ENCODE measurements at places on chromosomes 6 and 20. TPM values are rescaled to one million over a fixed set of nuclear protein-coding genes. Genes with fewer than 3 reads are reported as not detected.

DNA sequence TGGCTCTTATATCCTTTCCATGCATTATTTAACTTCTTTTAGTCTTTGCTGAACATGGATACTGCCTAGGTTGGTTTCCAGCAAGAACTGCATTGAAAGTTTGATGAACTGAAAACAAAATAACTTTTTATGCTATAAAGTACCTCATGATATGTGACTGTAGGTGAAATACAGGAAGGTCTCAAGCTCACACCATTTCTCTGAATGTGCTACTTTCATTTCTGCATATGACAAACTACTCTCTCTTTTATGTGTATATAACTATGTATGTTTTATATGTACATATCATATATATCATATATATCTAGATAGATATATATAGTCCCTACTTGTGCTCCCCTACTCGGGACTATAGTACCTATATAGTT lies 65.9 kb downstream of the AIG1 start:
- no peak for DNase-seq

DNA sequence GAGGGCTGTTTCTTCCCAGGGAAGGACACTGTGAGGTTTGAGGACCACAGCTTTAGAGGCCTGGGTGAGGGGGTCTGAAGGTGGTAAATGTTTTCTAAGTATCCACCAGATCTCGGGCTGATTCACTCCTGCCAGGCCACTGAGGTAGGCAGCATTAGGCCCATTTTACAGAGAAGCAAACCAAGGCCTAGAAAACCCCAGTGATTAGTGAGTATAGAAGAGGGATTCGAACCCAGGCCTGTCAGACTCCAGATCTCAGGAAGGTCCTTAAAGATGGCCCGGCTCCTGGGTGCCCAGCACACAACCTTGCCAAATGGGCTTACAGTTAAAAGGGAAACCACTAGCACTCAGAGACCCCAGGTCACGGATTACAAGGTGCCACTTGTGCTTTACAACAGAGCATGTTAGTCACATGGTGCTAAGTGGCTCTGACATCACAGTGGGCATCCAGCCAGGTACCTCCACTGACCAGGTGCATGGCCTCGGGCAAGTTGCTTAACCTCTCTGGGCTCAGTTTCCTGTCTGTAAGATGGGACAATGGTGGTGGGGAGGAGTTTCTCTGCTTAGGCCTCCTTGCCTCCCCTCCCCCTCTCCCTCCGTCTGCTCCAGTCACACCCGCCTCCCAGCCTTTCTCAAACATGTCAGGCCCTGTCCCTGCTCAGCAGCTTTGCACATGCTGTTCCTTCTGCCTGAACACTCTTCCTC lies 18.8 kb upstream of the SIRPA start:
- no peak for DNase-seq

DNA sequence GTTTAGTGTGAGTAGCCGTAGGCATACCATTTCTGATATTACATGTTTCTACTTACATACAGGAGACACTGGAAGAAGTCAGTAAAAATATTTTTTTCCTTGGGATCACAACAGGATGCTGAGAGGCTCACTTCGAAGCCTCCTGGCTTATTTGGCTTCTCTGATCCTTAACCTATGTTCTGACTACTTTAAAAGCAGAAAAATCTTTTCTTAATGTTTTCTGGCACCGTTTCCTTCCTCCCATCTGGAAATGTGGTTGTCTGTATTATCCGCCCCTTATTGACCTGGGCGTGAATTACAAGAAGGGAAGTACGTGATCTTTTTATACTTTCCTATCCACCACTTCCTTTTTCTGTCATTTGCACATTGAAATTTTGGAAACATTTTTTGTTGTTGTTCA lies 379.6 kb downstream of the COL12A1 start:
- no peak for DNase-seq

CST1 gene
- not detected for total RNA-seq

ASIP gene
- total RNA-seq: not detected

Measured in CD8-positive, alpha-beta memory T cell (primary cell).